ENCODE measurements at places on chromosomes 2 and 18. TPM values are rescaled to one million over a fixed set of nuclear protein-coding genes. Genes with fewer than 3 reads are reported as not detected.

UPP2 gene
- total RNA-seq, result not detected

- no peak overlapping the region for H3K27ac ChIP-seq
- no peaks in the 10 kb centered on the region for H3K27me3 ChIP-seq
Observed at GRCh38 chr2:215613280-215613679, 177.4 kb upstream of the FN1 start.

- H3K36me3 ChIP-seq, result peaks cover 4% of the 10 kb centered on the region
- H3K27ac ChIP-seq, result no peak overlapping the region
- H3K4me1 ChIP-seq, result peaks cover 27% of the 10 kb centered on the region
- DNase-seq, result no peak
- H3K4me3 ChIP-seq, result no peak overlapping the region
Observed at GRCh38 chr2:7721413-7721995, 804.3 kb downstream of the RNF144A start.

DNA sequence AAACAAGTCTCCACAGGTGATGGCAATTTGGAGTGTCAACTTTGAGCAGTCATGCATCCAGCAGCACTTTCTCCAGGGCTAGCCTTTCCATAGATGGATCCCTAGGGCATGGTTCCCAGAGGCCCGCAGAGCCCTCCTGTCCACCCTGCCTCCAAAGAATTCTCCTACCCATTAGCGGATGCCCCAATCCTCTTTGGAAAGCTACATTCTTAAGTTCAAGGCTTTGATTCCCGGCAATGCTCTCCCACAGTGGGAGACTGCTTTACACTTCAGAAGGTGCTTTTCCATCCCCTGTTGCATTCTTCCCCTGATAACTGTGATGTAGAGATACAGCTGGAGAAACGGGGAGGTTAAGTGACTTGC is 61.3 kb downstream of the ACAA2 start:
- H3K4me1 ChIP-seq, result peaks cover 16% of the 10 kb centered on the region
- no peak for DNase-seq
- no peaks in the 10 kb centered on the region for H3K27me3 ChIP-seq
- no peaks in the 10 kb centered on the region for H3K36me3 ChIP-seq

- H3K4me3 ChIP-seq, result no peak overlapping the region
- no peak overlapping the region for H3K27ac ChIP-seq
- no peaks in the 10 kb centered on the region for H3K27me3 ChIP-seq
- H3K36me3 ChIP-seq, result no peaks in the 10 kb centered on the region
- peaks cover 37% of the 10 kb centered on the region for H3K4me1 ChIP-seq
Observed at GRCh38 chr2:108588070-108588668, 53.9 kb downstream of the LIMS1 start.

DNA sequence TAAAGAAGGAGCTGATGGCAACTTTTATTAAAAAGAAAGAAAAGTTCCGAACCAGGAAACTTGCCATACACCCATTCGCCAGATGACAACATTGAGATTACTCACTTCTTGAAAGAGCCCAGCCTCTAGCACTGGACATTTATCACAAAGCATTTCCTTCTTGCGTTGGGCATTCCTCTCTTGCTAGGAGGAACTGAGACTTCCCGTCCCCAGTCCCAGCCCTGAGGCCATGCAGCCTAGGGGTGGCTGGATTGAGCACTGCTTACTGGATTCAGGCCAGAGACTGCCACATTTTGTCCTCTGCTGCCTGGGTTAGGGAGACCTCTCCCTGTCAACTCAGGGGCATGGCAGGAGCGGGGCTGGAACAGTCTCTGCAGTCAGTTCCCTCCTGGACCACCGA is 80.1 kb downstream of the SDC1 start:
- H3K27me3 ChIP-seq, result peaks cover 24% of the 10 kb centered on the region
- no peak overlapping the region for H3K4me3 ChIP-seq
- no peaks in the 10 kb centered on the region for H3K36me3 ChIP-seq
- H3K27ac ChIP-seq, result no peak overlapping the region
- DNase-seq, result no peak
